Iris pigment epithelial cell (primary cell): ENCODE measurements at places on chromosomes 1 and 21.

GRCh38 chr1:234658138-234658537, 48.2 kb upstream of the IRF2BP2 start:
- DNase-seq = peak; percentile 31

DNA sequence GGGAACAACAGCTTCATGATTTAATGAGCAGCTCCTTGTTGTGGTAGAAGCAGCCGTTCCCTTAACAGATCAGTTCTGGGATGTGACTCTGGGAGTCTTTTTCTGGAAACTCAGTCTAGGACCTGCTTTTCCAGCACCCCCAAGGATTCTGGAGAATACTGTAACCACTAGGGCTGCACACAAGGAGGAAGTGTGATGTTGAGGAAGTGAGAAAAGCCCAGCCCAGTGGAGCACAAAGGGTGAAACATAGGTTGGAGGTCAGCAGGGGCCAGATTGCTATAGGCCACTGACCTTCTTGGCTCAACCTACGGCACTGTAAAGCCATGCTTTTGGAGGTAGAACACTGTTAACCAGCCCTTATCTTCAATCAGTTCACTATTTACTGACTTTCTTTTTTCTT, 10.1 kb upstream of the PLA2G5 start:
- DNase-seq = no peak

DNA sequence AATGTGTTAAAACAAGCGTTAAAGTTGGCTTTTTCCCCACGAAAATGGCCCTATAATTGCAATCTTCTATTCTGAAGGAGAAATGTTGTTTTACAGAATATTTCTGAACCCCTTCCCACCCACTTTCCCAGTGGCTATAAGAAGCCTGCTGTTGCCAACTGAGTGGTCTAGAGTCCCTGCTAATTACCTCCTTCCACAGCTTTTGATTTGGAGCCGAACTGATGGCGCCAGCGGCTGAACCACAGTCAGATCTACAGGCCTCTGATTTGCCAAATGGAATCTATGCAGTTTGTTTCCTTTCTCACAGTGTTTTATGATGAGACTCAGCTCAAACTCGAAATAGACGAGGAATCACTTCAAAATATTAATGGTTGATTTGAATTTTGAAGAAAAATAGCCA, 76.0 kb upstream of the C1orf105 start:
- no peak for DNase-seq

DNA sequence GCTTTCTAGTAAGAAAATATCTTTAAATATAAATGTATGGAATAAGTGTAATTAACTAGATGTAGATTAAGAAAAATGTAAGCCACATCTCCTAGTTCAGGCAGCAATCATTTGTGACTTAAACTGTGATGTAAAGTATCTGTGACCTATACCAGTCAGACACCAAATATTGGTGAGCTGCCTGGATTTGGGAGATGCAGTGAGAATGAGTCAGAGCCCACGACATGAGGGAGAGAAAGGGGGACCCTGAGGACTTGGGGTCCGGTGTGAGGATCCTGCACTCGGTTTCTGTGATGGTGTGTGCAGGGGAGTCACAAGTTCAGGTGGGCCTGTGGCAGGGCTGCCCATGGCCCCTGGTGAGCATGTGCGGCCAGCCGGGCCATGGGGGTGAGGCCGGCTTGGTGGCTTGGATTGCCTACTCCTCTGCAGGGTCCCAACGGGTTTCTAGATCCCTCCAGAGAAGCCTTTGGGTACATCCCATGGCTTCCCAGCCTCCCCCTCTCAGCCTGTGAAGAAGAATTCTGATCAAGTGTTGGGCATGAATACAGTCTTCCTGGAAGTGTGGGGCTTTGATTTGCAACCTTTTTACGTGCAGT, 19.0 kb upstream of the ABCG1 start:
- peak; percentile 27 for DNase-seq

DNA sequence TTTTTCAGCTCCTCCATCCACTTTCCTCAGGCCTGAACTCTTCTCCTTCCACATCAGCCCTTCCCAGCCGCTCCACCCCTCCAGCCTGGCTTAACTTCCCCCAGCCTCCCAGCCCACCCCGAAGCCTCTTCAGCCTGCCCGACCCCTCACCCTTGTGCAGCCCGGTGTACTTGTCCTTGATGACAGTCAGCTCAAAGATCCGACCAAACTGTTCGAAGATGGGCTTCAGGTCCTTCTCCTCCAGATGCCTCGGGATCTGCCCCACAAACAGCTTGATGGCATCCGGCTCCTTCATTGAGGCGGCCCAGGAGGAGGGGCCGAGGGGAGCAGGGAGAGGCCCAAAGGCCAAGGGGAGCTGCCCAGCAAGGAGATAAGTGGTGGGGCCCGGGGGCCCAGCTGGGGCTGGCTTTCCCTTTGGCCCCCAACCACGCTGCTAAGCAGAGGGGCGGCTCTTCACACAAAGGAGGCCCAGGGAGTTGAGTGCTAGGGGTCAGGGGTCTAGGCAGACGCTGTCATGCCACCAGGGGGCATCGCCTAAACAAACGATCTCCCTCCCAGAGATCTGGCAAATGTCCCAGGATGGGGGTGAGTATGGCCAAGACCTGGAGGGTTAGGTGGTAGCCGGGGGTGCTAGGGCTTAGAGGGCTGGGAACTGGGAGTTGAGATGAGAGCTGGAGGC, 738 bp downstream of the CELF3 start:
- DNase-seq = no peak

DNA sequence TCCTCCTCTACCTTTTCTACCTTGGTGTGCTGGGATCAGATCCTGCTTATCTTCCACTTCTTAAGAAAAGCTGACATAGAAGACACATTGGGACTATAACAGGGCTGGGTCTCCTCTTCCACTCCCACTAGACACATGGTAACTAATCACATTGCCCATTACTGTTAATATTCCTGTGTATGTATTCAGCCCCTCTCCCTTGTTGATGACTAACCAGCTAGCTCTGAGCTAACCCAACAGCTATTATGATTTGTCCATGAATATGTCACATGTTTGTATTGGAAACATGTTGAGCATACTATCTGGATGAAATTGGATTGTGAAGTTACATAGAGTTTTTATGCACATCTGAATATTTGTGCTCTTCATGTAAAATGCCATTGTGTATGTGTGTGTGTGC, 52.9 kb downstream of the MPZL1 start:
- peak; percentile 73 for DNase-seq

- no peak for DNase-seq
Observed at GRCh38 chr1:66383168-66383567, 150.8 kb upstream of the SGIP1 start.

GRCh38 chr1:70008660-70009059, 196.7 kb downstream of the LRRC40 start:
- peak; percentile 39 for DNase-seq
